ENCODE measurements at places on chromosomes 1 and 21.

DNA sequence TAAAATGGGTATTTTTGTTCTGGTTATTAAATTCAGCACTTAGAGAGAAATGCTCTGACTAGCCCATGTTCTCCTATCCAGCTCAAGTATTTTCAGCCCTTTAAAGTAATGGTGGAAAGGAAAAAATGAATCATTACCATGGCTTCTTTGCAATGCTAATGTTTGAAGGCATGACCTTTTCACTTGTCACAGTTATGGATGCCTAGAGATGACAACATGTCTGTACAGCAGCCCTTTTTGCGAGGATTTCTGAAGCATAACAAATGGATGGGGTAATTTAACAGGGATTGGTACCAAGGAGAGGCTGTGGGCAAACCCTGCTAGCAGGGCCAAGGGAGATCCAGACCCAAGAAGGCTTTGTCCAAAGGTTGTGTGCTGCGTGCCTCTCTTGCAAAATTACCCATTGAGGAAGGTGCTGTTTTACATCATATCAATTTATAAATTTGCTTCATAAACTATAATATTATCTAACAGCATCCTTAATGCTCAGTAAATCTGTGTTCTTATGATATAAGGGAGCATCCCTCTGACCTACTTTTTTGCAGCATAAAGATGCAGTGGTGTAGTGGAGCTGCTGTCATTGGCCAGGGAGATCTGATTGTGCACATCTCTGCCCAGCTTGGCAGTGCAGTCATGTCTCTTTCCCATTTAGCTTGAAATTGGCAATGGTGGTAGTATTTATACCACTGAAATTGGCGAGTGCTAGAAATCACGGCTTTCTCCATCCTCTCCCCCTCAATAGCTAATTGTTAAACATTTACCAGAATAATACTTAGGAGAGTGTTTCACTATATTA is 327.1 kb downstream of the PCP4 start:
- DNase-seq = no peak

DNA sequence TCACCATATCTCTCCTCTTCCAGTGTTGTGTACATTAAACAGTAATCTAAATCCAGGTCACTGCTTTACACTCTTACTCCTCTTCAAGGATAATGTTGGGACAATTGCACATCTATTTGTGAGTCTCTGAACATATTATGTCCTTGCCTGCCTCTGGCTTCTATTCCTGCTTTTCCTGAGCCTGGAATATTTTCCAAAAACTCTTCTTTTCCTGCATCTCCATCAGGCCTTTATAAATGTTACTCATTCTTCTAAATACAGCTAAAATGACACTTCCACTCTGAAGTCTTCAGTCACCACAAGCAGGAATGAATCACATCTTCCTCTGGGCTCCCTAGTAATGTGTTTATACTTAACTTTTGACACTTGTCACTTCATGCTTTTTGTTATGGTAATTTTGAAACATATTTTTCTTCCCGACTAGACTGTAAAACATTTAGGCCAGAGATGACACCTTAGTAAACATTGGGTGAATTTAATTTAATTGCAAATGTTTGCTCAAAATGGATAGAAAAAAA is 396.0 kb downstream of the LRRIQ3 start:
- no peak for DNase-seq

DNA sequence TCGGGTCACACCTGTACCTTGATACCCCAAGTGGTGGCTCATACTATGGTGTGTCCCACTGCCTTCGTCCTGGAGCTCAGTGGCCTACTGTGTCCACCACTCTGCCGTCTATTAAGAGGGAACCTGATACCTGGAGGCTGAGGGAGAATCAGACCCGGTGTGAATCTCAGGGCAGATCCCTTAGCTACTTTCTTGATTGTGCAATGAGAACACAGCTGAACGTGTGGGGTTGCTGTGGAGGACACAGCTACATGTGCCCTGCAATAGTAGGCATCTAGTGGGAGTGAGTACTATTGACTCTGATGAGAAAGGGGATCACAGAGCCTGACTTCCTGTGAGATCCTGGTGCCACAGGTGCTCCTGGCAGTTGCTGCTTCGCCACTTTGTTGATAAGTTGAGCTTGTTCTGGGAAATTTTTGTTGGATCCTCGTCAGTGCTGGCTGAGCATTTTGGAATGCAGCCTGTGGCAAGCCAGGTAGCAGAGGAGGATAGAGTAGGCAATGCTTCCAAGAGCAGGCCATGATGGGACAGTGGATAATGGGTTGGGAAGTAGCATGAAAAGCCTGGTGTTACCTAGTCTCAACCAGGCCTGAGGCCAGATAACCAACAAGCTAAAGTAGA is 28.2 kb upstream of the MPZL1 start:
- DNase-seq = no peak

DNA sequence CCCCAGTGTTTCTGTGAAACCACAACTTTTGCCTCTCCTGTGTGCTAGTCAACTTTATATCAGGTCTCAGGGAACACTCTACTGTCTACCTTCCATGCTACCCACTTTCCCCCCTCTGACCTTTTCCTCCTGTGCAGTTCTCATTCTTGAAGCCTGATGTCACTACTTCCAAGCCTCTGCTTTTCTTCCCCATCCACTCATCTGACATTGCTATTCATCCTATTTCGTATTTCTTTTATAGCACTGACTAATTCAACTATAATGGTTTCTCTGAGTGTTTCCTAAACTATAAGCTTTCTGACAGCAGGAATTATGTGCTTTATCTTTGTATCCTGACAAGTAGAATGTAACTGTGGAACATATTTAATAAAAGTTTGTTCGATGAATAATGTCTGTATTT is 18.2 kb upstream of the DPH5 start:
- no peak for DNase-seq

- DNase-seq = no peak
Measured at GRCh38 chr1:67682659-67683197, 2.3 kb upstream of the GADD45A start.

- no peak for DNase-seq
Measured at GRCh38 chr1:186615332-186615731, 64.9 kb downstream of the PTGS2 start.

GRCh38 chr21:38918607-38919346 is 113.0 kb downstream of the ETS2 start:
- no peak for DNase-seq

GRCh38 chr1:111234258-111234657 is 6.7 kb downstream of the CHI3L2 start:
- no peak for DNase-seq

- DNase-seq = no peak
Measured at GRCh38 chr1:33985656-33986055, 121.8 kb downstream of the HMGB4 start.

DNA sequence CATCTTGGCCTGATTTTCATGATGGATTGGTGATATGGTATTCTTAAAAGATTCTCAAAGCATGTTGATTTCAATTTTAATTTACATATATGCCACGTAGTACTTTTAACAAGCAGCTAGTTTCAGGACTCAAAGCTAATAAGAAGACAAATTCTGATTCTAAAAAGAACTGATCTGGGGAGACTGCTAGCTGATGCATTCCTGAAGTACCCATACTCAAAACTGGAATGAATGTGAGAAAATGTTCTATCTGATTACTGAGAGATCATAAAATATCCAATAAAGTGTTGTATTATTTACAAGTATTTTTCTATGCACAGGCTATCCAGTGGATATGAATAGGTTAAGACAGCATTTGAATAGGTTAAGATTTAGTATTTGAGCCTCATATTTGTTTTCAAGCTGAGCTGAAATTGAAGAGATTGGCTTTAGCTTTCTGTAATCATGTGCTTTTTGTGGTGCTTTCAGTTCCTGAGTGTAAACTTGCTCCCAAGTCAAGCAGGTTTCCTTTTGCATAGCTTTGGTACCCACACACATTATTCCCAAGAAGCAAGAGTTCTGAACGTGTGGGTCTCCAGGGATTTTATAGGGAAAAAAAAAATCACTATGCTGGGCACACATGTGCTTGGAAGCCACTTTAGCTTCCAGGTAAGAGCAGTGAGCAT is 114.1 kb downstream of the VPS13D start:
- DNase-seq = no peak

DNA sequence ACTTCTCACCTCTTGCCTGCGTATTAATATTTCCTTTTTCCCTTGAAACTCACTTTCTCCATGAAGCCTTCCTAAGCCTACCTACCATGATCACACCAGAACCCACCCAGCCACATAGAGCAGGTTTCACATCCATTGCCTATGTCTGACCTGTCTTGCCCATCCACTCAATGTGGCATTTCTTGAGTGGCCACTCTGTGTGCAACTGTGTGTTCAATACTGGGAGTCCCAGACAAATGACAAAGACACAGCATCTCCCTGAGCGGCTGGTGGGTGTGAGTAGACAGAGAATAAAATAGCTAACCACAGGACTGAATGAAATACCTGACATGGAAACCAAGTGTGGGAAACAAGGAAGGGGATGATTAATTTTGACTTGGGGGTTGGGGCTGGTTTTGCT is 3.1 kb downstream of the PTGFRN start:
- no peak for DNase-seq

- DNase-seq = no peak
Measured at GRCh38 chr1:92804721-92805201, 19.9 kb upstream of the EVI5 start.

- no peak for DNase-seq
Measured at GRCh38 chr1:96002201-96002600, 719.4 kb upstream of the PTBP2 start.

DNA sequence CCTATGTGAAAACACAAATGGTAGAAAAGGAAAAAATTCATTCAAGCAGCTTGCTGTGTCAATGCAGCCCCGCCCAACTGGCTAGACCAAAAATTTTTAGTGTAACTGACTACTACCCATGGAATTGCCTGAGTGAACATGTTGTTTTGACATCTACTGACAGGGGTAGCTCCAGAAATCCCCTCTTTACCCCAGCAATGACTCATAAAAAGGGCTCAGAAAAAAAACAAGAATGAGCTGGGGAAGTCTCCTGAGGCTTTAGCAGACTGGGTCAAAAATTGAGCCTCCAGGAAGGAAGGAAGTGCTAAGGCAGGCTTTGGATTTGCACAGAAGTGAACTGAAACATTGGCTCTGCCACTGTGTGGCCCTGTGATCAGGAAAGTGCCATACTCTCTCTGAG is 24.4 kb upstream of the FGGY start:
- DNase-seq = peak; percentile 37

DNA sequence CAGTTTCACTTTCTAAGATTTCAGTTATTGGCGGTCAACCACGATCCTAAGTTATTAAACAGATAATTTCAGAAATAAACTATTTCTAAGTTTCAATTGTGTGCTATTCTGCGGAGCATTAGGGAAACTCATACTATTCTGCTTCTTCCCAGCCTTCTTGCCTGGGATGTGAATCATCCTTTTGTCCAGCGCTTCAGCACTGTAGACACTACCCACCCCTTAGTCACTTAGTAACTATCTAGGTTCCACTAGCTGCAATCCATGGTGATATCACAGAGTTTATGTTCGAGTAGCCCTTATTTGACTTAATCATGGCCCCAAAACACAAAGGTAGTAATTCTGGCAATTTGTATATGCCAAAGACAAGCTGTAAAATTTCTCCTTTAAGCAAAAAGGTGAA is 279.9 kb upstream of the ADAMTS5 start:
- no peak for DNase-seq

DNA sequence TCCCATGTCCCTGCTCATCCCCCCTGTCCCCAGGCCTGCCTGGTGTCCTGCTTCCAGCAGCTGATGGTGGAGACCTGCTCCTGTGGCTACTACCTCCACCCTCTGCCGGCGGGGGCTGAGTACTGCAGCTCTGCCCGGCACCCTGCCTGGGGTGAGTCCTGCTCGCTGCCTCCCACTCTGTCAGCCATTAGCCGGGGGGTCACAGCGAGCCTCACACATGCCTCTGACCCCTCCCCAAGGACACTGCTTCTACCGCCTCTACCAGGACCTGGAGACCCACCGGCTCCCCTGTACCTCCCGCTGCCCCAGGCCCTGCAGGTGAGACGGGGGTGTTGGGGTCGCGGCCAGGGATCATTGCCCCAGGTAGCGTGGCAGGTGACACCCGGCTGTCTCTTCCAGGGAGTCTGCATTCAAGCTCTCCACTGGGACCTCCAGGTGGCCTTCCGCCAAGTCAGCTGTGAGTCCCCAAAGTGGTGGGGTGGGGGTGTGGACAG is 10.0 kb downstream of the SCNN1D start:
- no peak for DNase-seq

GRCh38 chr1:187226396-187226795 is 397.6 kb downstream of the PLA2G4A start:
- no peak for DNase-seq

DNA sequence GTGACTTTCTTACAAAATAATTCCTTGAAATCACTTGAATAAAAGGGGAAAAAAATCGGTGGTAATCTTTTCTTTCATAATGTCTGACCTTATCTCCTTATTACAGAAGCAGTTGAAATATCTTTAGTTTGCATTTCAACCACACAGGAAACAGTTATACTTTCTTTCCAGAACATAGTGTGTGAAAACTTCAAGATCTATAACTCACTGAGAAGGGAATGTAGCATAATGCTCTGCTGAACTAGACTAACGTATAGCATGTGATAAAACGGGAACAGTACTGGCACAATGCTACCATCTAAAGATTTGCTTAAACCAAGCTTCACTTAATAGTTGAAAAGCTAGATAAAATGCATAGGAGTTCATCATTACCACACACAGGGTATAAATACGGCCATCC is 45.0 kb downstream of the VAV3 start:
- no peak for DNase-seq

- DNase-seq = no peak
Measured at GRCh38 chr1:204495078-204495753, 611 bp upstream of the PIK3C2B start.

GRCh38 chr1:148385371-148386030 is 97.6 kb downstream of the PPIAL4G start:
- no peak for DNase-seq

GRCh38 chr1:155017946-155018316 is 15.3 kb downstream of the ZBTB7B start:
- no peak for DNase-seq

- no peak for DNase-seq
Measured at GRCh38 chr1:997713-997992, 2.2 kb downstream of the HES4 start.

DNA sequence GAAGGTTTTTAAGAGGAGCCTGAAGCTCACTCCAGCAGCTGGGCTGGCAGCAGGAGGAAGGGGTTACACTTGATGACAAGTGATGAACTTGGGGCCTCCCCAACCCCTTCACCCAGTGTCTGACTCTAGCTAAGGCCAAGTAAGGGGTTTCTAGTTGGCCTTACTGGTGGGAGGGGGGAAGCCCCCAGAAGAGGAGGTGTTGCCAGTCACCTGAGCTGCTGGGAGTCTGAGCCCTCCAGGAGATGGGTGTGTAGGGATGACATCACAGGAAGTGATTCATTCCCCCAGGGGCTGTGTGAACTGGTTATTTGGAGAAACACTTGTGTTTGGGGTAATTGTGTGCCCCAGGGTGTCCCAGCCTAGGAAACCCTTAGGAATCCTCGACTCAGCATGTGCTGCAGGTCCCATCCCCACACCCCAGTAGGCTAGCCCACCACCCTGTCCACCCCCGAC is 3.1 kb downstream of the PADI1 start:
- peak; percentile 51 for DNase-seq

- no peak for DNase-seq
Measured at GRCh38 chr1:158017800-158018595, 24.6 kb downstream of the KIRREL1 start.
